Hypothalamus (tissue), 51 donors: ENCODE measurements at places on chromosomes 11 and 22.

DNA sequence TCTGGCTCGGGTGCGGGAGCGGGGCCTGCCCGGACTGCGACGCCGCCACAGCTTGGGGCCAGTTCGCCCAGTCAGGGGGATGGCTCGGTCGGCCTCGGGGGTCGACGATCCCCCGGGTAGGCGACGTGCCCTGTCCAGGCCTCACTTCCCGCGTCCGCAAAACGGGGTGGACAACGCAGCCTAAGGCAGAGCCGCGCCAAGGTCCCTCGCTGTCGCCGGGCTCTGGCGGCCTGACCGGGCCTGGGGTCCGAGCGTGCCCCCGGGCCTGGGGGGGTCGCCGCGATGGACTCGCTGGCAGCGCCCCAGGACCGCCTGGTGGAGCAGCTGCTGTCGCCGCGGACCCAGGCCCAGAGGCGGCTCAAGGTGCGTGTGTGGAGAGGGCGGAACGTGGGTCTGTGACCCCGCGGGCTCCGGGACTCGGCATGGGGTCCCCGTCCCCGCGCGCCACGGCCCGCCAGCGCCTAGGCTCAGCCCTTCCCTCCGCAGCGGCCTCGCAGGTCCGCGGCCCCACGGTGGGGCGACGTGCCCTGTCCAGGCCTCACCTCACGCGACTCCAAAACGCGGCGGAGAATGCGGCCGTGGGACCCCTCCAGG lies 4.2 kb downstream of the SEPTIN5 start:
- DNase-seq: no peak

DNA sequence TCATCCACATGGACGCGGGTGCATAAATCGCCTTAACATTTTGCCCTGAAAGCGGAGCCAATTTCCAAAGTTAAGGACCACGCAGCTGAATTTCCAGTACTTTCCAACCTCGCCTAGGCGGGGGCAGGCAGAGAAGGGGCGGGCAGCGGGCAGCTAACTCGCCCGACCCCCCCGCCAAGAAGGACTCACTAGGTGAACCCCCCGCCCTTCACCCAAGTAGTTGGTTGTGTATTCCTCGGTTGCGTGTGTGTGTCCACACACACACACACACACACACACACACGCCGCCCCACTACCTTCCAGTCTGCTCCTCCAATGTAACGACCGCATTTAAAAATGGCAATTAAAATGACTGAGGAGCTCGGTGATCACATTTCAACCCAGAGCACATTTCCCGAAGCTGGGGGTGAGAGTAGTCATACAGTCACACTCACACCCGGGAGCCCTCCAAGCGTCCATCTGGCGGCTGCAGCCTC lies 1.4 kb downstream of the TENM4 start:
- no peak for DNase-seq

DNA sequence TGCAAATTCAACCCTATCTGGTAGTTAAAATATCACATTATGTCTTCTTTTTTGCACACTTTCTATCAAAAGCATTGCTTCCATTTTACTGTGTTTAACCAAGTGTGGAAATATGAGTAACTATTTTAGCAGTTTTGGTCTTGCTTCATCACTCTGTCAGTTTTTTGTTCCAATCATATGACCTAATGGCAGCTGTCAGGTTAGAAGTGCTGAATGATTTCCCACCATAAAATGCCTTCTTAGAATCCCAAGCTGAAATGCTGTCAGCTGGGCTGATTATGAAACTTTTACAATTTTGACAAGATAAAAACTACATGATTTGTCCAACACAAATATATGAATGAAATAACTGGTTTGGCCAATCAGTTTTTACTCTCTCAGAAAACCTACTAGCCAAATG lies 1654.6 kb upstream of the RAG2 start:
- no peak for DNase-seq

DNA sequence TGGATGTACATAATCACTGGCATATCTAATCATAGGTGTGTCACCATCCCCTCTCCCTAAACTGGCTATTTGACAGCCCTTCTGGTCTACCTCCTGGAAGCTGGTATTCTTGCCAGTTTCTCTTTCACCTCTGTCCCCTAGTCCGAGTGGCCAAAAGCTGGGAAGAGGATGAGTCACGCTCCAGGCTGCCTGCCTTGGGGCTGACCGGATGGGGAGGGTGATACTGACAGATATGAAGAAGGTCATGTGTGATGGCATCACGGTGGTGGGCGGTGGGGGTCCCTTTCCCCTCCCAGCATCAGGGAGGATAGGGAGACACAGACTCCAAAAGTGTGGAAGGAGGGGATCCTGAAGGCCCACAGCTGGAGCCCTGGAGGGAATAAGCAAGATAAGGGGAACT lies 4.8 kb downstream of the OAF start:
- no peak for DNase-seq

GRCh38 chr11:85495918-85496317 lies 131.2 kb downstream of the DLG2 start:
- no peak for DNase-seq

DNA sequence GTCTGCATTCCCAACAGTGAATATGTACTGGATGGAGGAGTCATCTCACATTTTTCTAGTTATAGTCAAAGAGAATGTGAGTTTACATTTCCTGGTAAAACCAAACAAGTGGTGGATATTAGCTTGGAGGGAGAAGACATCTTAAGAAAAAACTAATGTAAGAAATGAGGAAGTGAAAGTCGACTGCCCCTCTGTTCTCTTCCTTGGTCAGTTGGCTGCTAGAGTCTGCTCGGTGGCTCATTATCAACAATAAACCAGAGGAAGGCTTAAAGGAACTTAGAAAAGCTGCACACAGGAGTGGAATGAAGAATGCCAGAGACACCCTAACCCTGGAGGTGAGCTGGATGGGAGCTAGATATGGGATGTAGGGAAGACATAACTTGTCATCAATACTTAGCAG lies 5.8 kb downstream of the SLC22A9 start:
- DNase-seq: no peak

- no peak for DNase-seq
These were observed 211.8 kb downstream of the LUZP2 start for GRCh38 chr11:24708616-24709015.

GRCh38 chr11:75161506-75162095 lies 10.7 kb downstream of the SLCO2B1 start:
- DNase-seq: no peak

- no peak for DNase-seq
These were observed 21.3 kb downstream of the TRIM44 start for GRCh38 chr11:35683728-35684339.

DNA sequence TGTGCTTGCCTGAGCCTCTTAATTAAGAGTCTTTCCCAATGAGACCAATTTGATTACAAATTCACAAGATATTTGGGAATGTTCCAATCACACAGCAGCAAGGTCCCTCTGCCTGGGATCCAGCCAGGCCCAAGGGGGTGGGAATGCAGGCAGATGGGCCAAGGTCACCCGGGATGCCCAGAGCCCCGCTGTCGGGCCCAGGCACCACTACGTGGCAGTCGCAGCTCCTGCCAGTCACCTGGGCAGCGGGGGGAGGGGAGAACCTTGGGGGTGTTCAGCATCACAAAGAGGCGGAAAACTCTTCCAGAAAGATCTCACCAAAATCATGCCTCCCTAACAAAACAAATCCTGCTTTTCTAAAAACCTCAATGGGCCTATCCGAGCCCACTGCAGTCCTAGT lies 30.9 kb downstream of the PPM1F start:
- DNase-seq: no peak

- DNase-seq: no peak
These were observed 484.7 kb upstream of the TENM4 start for GRCh38 chr11:79925570-79925969.

DNA sequence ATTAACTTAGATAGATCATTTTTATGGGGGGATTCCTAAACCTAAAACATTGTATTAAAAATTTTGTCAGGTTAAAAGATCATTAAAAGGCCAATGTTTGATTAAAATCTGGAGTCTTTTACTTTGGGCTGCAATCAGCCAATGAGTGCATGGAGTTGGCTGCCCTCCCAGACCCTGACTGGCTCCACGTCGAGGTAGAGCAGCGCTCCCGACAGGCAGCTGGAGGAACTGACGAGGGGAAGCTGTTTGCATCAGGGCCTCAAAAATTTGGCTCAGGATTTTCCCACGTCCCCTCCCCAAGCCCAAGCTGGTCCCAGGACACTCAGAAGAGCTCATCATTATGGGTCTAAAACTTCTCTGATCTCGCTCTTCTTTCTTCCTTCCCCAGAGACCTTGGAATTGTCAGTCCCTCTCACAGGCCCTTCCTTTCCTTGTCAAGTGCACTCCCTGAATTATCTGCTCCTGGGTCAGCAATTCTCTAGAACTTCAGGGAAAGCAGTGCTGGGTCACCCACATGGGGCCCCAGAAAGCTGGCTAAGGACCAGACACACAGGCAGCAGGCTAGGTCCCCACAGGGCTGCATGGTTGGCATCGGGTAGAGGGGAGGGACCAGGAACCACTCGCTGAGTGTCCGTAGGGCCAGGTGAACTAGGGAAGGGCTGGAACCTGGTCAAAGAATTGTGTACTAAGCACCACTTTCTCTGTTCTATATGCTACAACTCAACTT lies 119.6 kb upstream of the IGLL5 start:
- DNase-seq: no peak

DNA sequence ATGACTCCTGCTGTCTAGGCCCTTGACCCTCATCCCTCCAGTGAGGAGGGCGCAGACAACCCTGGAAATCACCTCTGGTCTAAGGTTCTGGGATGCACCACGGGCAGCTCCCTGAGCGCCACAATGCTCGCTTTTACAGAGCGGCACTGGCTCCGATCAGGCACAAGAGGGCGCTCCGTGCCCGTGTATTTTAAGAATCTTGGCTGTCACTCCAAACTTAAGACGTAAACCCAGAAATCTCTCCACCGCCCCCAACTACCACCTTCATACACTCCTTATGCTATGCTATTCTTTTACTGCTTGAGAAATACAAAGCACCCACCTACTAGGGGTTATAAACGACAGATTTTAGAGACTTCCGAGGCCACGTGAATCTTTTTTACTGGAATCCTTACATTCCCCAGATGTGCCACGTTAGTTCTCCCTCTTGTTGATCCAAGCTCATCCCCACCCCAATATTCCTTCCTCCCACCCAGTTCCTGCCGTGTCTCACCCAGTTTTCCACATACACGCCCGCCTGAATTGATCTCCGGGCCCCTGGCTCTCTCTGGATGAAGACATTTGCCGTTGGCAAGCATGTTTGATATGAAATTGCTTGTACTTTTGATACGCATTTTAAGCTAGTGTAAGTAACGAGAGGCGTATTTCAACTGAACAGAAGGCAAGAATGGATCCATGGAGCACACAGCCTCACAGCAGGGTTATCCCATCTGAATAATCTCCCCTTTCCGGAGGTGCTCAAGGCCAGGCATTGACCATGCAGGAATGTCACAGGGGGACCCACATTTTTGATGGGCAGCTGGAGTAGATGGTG lies 453.5 kb downstream of the OPCML start:
- no peak for DNase-seq

GRCh38 chr11:71070490-71071453 lies 181.6 kb downstream of the SHANK2 start:
- no peak for DNase-seq

GRCh38 chr22:41238570-41239442 lies 1.9 kb downstream of the CHADL start:
- DNase-seq: no peak

- DNase-seq: no peak
These were observed 15.3 kb upstream of the CDC42BPG start for GRCh38 chr11:64859542-64860414.

DNA sequence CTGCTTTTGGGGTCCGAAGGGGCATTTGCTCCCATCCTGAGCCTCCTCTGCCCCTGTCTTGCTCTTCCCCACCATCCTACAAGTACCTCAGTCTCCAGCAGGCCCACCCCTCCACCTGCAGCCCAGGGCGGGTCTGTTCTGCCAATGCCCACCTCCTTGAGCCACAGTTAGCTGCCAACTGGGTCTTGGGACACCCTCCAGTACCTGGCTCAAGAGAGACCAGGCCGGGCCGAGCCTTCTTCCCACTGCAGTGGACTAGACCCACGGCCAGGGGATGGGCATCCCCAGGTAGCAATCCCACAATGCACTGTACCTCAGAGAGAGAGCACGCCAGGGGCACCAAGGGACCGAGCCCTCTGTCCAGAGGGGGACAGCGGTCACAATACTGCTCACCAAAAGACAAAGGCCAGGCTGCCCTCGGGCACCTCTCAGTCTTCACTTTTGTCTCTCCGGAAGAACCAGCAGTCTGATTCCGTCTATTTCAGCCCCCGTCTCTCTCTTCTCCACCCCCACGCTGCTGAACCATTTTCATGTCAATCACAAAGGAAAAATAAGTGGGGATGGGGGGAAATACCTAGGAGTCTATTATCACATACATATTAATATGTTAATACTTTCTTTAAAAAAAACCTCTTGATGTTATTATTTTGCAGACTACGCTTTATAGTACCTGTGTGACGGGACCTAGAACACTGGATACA lies 51.7 kb downstream of the SYT13 start:
- no peak for DNase-seq

- DNase-seq: no peak
These were observed 28.7 kb downstream of the EIF3F start for GRCh38 chr11:8015753-8016239.

GRCh38 chr11:76025068-76025467 lies 181.2 kb downstream of the WNT11 start:
- no peak for DNase-seq

DNA sequence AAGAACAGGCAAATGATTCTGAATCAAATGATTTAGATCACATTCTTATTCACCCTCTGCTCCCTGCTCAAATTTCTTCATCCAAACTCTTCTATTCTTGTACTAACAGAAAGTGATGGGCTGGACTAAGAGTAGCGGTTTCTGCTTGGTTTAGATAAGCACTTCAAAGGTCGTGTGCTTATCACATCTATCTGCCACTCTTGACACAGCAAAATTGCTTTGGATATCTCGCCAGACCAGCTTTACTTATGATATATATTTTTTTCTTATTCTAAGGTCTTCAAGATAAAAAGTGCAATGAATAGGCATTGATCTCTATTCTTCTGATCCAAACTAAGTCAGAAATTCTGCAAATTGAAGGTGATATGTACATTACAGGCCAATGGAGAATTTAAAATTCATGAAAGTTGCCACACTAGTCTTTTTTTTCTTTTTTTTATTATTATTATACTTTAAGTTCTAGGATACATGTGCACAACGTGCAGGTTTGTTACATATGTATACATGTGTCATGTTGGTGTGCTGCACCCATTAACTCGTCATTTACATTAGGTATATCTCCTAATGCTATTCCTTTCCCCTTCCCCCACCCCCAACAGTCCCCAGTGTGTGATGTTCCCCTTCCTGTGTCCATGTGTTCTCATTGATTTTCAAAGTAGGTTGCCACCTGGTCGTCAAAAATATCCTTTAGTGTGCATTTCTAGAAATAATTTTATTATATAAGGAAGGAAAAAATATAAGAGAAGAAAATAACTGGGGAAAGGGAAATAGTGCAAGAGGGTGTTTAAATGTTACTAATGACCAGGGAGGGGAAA lies 1941.0 kb upstream of the RAG2 start:
- no peak for DNase-seq

- no peak for DNase-seq
These were observed 25.8 kb downstream of the TNRC6B start for GRCh38 chr22:40203572-40203971.
